ENCODE measurements at places on chromosomes 5 and 9.

DNA sequence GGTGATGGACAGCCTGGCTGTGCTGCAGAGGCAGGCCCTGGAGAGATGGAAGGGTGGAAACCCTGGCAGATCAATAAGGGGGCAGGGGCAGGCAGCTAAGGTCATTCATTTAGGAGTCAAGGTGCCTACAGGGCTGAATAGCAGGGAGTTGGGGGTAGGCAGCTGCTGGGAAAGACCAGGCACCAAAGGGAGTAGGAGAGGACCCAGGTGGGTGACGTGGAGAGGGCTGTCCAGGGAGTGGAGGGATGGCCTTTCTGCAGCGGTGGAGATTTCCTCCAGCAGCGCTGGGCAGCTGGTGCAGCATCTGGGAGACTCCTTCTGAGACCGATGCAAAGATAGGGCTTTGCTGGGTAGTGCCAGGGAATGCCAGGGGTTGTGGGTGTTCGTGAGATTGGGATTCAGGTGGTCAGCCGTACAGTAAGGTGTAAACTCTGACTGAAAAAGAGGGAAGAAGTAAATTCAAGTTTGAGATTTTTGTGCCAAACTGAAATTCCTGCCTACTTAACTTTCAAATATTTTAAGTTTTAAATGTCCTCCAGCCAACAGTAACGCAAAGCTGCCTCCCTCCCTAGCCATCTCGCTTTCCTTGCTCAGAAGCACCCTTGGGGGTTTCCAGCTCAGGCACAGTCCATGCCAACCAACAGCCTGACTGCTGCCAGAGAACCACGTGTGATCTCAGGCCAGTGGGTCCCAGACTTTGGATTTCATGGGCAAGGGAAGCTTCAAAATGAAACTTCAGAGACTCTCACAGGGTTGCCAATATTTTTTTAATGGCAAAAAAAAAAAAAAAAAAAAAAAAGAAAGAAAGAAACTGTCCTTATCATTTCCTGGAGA is 18.6 kb upstream of the ANGPTL2 start:
- no peak for DNase-seq

GRCh38 chr5:132233811-132234683 is 6.4 kb upstream of the P4HA2 start:
- DNase-seq, result no peak

DNA sequence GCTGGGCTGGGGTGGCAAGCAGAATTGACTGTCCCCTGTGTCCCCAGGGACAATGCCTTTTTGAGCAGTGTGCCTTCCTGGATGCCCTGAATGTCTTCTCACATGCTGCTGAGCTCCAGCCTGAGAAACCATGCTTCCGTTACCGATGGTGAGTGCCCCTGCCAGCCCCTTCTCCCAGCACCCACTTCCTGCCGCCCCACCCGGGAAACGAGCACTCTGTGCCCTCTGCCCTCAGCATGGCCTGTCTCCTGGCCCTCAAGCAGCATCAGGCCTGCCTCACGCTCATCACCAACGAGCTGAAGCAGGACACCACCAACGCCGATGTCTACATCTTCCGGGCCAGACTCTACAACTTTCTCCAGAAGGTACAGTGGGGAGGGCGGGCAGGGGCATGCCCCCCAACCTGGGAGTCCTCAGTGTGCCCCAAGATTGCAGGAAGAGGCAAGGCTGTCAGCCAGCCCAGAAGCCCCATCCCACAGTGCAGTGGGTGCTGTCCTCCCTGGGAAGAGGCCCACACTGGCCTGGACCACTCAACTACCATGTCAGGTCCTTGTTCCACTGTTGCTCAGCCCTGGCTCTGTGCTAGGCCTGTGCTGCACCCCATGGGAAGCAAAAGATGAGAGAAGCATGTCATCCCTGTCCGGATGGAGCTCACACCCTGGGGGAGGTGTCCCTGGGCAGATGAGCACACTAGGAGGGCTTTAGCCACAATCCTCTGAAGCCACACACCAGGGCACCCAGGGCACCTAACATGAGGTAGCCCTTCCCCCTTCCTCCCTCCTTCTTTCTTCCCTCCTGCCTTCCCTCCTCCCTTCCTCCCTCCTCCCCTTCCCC is 4.4 kb downstream of the TTC16 start:
- no peak for DNase-seq

DNA sequence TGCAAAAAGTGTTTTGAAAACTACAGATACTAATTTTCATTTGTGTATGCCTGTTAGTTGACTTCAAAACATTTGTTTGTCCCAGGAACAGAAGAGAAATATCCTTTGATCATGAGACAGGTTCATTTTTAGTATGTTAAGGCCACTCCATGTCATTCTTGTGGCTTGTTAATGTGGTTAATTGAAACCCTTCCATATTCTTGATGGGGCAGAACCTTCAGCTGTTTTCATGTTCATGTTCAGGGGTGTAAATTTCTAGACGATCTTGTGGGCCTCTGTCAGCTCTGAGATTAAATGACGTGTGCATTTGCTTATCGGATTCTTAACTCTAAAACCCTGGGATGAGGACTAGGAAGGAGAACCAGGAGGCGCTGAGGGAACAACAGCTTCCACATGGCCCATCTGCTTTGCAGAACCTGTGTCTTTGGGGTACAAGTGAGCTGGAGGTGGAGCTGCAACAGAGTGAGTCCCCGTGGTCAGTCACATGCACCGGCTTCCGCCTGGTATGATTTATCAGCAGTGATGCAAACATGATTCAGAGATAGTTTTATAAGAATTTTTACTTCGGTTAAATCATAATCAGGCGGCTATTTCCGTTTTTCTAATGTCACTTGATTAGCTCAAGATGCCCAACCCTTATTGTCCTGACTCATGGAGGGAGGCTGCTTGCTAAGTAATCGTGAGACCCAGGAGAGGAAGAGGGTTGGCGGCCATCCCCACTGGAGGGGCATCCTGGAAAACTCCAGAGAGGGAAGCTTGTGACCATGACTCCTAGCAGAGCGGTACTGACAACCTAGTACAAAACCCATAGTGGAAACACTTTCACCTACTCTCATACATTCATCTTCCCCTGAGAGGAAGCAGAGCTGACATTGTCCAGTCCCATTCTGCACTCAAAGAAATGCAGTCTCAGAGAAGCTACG is 138.4 kb downstream of the C9orf152 start:
- DNase-seq, result no peak

DNA sequence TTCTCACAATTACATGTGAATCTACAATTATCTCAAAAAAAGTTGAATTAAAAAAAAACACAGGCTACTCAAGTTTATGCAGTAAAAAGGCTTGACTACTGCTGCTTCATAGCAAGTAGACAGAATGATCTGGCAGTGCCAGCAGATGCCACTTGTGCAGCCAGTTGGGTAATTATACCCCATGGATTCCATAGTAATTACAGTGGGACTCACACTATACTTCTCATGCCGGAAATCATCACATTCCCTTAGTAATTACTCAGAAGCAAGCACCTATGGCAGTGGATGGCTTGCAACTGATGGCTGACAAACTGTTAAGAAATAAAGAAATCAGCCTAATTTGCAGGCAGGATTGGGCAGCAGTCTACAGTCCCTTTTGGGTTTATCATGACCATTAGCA is 463.2 kb upstream of the KLF4 start:
- DNase-seq, result no peak

GRCh38 chr5:72511366-72511765 is 4.2 kb upstream of the ZNF366 start:
- DNase-seq, result no peak

DNA sequence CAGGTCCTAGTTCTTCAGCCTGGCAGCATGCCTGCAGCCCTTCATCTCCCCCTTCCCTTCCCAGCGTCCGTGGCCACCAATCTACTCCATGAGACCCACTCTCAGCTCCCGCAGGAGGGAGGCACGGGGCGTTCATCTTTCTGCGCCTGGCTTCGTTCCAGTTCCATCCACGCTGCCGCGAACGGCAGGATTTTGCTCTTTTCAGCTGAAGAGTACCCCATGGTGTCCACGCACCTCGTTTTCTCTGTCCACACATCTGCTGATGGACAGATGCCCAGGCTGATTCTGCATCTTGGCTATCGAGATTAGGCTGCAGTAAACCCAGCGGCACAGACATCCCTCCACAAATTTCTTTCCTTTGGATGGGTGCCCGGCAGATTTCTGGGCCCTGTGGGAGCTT is 30.5 kb upstream of the NKD2 start:
- DNase-seq, result no peak

- DNase-seq, result no peak
These were observed 652.4 kb upstream of the MEF2C start for GRCh38 chr5:89535411-89535810.

DNA sequence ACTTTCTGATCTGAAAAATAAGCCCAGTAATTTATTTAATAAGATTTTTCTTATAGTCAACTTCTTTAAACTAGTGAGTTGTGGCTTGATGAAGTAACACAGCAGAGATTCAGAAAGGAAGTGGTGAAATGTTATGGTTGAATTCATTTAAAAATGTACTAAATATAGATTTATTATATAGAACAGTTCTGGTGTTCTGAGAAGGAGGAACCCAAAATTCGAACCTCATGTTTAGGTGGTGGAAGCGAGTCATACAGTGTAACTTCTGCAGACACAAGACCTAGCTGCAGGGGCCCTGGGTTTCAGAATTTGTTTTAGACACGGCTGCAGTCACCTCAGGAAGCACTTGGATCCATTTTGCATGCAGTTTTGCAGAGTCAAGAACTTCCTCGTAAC is 188.2 kb downstream of the TRIO start:
- no peak for DNase-seq

GRCh38 chr9:136857166-136857565 is 5.0 kb downstream of the MAMDC4 start:
- DNase-seq, result no peak

DNA sequence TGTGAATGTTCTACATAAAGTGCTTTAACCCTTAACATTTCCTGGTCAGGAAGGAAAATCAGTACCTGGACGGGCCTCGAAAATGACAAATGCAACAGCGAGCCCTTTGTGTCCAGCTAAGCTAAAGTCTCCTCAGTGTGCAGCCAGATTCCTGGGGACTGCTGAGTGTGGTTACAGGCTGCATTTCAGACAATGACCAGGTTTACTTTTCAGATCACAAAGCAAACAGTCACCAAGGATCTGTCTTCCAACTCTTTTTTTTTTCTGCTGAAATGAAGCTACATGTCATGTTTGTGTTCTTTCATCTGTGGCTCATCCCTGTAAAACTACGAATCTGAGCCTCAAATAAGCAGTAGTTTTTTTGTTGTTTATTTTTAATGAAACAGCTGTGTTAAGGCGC is 20.8 kb downstream of the SLC46A2 start:
- DNase-seq, result no peak

DNA sequence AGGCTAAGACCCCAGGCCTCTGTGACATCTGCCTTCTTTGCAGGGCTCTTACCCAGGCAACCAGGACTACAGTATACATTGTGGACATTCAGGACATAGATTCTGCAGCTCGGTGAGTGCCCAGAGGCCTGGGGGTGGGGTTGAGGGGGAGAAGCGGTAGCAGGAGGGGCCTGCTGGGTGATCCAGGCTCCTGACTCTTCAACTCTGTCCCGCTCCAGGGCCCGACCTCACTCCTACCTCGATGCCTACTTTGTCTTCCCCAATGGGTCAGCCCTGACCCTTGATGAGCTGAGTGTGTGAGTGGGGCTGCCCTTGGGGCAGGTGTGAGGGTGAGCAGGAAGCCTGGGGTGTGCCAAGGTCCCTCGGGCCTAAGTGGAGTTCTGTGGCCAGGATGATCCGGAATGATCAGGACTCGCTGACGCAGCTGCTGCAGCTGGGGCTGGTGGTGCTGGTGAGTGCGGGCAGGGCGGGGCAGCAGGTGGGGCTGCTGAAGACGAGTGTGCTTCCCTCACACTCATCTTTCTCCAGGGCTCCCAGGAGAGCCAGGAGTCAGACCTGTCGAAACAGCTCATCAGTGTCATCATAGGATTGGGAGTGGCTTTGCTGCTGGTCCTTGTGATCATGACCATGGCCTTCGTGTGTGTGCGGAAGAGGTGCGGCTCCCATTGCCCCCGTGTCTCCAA is 19.8 kb downstream of the GPRIN1 start:
- DNase-seq, result no peak

DNA sequence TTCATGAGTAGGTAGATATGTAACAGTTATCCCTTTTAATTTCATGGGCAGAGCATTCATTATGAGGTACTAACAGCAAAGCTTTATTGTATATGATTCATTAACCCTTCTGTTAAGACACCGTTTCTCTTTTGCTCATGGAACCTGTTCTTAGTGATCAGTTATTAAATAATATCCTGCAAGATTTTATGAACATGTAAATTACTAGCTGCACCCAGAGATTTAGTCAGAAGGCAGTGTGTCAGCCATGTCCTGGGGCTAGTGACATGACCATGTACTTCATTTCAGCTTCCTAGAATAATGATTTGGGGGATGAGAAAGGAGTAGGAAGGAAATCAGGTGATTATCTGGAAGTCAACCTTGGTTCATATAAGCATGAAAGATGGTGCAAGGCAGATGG is 7.0 kb downstream of the MAST4 start:
- DNase-seq, result no peak

DNA sequence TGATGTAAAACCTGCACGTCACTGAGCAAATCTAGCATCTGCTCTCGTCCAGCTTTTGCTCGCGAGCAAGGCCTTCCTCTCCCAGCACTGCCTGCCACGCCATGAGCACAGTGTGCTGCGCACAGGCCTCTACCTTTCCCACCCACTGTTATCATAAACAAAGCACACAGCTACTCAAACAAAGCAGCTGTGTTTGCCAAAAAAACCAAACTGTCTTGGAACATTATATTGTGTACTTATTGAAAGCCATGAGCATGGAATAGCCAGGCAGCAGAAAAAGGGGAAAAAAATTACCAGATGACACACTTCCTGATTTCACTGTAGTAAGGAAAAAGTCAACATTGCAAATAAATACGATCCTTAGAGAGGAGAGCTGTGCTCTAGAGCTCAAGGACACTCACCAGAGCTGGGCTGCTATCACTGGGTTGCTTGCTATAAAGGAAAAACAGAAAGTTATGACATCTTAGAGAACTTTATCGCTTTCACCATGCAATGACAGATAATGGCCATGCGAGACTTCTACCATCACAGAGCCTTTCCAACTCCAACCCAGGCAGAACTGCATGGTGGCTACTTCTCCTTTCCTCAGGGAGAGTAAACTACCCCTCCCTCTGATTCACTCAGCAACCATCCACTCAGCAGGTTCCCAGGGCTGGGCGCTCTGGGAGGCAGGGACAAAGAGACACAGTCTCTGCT is 69.6 kb downstream of the EPB41L4B start:
- no peak for DNase-seq

DNA sequence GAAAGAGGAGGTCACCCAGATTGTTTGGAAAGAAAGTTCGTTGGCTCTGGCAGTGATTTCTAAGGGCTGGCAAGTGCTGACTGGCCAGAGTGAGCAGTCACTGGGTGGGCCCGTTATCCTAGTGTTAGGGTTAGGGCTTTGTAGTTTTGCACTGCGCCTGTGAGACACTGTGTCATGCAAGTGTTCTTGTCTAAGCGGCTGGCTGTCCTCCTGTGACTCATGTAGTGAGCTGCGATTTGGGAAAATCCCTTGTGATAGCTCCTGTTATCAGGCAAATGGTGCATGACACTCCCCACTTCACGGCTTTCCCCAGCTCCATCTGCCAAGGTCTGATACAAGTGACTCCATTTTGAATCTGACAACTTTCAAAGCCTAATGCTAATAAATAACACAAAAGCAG is 526.0 kb upstream of the ADAMTS16 start:
- DNase-seq, result no peak

GRCh38 chr5:125696762-125697161 is 726.4 kb upstream of the GRAMD2B start:
- DNase-seq, result no peak

Measured in stimulated activated CD4-positive, alpha-beta T cell treated with anti-CD3 and anti-CD28 coated beads, Interleukin-4, amount 100 ng/mL, for 4 hours (primary cell).